ENCODE measurements at places on chromosomes 7 and 10.
A peak's percentile ranks its signal among the peaks of the same experiment; 100 is the strongest.

GRCh38 chr7:18834577-18834976 lies 282.9 kb downstream of the TWIST1 start:
- DNase-seq = no peak

- DNase-seq = no peak
Observed at GRCh38 chr7:39310699-39311098, 255.5 kb upstream of the YAE1 start.

- no peak for DNase-seq
Observed at GRCh38 chr7:4479367-4480039, 202.6 kb upstream of the FOXK1 start.

GRCh38 chr10:25483999-25484398 lies 309.2 kb downstream of the GPR158 start:
- no peak for DNase-seq

DNA sequence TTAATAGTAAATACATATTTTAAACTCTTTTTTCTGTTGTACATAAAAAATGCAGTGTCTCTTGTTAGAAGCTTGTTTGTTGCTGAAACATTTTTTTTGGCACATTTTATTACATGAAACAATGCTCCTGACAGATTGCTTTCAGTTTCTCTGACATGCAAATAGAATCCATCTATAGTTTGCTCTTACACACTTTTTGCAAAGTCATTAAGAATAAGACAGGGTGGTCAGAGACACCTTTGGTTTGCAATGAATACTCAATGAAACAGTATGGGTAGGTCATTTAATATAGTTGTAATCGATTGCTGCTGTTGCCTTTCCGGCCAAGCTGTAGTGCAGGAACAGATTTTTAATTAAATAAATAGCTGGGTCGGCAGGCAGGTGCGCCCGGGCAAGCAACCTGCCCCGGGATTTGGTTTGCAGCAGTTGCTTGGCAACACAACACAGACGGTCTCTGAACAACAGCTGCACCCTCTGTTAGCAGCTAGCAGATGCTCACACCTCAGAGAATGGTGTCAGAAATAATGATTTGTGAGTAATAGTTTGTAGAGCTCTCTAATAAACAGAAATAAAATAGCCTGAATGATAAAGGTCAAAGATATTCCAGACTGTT lies 115.7 kb upstream of the CACNA2D1 start:
- no peak for DNase-seq

- no peak for DNase-seq
Observed at GRCh38 chr10:122191936-122192541, 79.1 kb upstream of the BTBD16 start.

DNA sequence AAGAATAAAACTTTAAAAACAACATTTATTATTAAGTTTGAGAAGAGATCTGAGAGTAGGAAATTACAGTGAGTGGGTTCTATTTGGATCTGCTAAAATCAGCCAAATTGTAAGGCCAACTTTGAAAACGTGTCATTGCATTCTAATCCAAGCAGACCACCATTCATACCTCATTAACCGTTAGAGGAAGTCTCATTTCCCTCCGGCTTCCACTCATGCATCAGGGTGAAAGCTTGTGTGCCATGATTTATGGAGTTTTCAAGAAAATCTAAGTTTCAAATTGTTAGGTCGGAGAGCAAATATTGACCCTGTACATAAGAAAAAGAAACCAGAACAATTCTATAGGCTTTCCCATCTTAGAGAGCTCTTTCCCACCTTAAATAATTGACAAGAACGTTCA lies 166.6 kb upstream of the NRG3 start:
- DNase-seq = no peak

GRCh38 chr10:74502963-74503608 lies 323.3 kb upstream of the KAT6B start:
- no peak for DNase-seq

DNA sequence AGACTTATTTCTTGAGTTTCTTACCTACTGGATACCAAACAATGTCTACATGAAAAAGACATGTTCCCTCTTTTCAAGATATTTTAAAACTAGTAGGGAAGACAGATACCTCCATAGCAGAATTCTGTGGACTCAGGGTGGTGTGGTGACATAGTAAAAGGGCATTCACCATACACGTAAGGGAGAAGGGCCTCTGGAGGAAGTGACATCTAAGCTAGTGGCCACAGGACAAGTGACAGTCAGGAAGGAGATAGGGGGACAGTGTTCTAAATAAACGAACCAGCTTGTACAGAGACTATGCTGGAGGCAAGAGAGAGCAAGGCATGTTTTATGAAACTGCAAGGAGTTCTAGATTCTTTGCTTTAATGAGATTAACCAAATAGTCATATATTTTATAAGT lies 321.7 kb upstream of the LRGUK start:
- no peak for DNase-seq

DNA sequence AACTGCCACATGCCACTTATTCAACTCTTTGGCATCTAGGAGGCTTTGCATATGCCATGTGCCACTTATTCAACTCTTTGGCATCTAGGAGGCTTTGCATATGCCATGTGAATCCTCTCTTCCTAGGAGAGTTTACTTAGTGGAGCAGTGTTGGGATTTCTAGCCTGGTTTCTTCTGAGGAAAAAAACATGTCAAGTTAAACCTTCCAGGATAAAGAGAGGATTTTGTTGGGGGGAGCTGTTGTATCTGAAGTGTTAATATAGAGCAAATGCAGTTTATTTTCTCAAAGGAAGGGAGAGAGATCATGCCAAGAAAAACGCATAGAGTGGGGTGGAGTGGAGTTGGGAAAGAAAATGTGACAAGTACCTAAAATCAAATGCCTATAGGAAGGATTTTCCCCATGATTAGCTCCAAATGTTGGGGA lies 91.5 kb downstream of the MCU start:
- no peak for DNase-seq

- DNase-seq = no peak
Observed at GRCh38 chr10:26093229-26093628, 123.3 kb upstream of the GAD2 start.

- DNase-seq = no peak
Observed at GRCh38 chr10:29856295-29856694, 203.1 kb downstream of the JCAD start.

- DNase-seq = no peak
Observed at GRCh38 chr10:22219308-22219707, 1.5 kb upstream of the EBLN1 start.

- DNase-seq = no peak
Observed at GRCh38 chr7:29204491-29205272, 10.1 kb downstream of the CHN2 start.

GRCh38 chr7:137774793-137775201 lies 72.0 kb downstream of the DGKI start:
- no peak for DNase-seq

GRCh38 chr7:111510584-111511378 lies 51.5 kb downstream of the IMMP2L start:
- no peak for DNase-seq

GRCh38 chr10:56091872-56092271 lies 269.2 kb downstream of the ZWINT start:
- no peak for DNase-seq

DNA sequence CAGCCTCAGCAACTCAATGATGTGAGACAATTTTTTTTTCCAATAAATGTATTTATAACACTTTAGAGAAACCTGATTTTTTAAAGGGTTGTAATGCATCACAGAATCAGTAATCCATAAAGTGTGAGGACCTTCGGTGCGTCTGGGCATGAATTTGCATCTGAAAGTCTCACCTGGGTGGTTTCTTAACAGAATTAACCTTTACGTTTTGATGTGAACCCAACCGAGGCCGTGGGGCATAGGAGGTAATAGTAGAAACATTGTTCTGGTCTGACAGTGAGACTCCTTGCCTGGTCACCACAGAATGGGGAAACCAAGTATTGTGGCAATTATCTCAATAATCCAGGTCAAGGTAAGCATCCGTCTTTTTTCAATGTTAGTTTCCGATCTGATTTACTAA lies 114.6 kb downstream of the PRKCQ start:
- no peak for DNase-seq

GRCh38 chr10:82908096-82908495 lies 1033.1 kb downstream of the NRG3 start:
- DNase-seq = no peak

GRCh38 chr10:119359025-119359424 lies 151.7 kb downstream of the GRK5 start:
- no peak for DNase-seq

DNA sequence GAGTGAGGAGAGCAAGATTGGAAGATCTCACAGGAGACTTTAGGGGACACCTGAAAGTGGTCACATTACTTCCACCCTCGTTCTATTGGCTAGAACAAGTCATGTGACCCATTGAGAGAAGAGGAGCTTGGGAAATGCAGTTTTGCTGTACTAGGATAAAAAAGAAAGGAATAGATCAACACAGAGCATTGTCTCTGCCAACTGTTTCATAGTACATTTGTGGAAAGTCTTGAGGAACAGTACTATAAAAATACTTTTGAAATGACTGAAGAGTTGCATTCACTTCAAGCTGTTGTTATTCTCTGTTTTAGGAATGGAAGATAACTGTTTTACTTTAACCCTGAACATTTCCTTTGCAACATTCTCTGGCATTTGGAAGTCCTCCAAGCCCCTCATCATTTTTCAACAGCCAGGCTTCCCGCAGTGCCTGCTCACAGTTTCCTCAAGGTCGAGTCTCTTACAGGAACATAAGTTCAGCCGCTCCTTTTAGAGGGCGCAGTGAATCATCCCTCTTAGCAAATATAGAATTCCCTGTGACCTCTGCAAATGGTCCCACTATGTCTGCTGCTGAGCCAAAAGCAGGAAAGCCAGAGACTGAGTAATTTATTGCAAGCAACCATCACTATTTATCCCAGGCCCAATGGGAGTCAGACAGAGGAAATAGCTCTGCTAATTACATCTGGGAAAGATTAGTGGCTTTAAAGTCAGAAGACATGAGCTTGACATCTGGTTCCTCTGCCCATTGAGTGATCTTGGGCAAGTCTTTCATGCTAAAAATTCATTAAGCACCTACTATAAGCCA lies 40.7 kb downstream of the MRPL32 start:
- no peak for DNase-seq

DNA sequence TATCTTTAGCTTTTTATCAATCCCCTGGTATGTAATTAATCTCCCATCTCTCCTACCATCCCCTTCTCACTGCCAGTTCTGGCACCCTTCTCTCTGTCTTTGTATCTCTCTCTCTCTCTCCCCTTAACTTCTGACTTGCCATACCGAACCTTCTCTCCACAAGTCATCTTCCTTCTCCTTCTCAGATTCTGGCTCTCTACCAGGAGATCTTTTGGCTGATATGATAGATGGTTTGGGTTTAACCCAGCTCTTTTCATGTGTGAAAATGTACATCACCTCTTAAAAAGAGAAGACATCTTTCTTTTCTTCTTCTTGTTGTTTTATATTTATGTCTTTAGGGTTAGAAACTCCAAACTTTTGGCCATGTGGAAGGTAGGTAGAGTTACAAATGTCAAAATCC lies 196.7 kb downstream of the HGF start:
- no peak for DNase-seq

DNA sequence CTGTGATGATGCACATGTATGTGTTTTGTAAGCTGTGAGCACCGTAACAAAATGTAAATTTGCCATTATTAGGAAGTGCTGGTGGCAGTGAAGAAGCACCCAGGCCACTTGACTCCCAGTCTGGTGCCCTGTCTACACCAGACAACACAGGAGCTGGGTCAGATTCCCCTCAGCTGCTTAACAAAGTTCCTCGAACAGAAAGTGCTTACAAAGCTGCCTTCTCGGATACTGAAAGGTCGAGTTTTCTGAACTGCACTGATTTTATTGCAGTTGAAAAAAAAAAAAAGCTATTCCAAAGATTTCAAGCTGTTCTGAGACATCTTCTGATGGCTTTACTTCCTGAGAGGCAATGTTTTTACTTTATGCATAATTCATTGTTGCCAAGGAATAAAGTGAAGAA lies 71.1 kb downstream of the ATAD1 start:
- DNase-seq = no peak

DNA sequence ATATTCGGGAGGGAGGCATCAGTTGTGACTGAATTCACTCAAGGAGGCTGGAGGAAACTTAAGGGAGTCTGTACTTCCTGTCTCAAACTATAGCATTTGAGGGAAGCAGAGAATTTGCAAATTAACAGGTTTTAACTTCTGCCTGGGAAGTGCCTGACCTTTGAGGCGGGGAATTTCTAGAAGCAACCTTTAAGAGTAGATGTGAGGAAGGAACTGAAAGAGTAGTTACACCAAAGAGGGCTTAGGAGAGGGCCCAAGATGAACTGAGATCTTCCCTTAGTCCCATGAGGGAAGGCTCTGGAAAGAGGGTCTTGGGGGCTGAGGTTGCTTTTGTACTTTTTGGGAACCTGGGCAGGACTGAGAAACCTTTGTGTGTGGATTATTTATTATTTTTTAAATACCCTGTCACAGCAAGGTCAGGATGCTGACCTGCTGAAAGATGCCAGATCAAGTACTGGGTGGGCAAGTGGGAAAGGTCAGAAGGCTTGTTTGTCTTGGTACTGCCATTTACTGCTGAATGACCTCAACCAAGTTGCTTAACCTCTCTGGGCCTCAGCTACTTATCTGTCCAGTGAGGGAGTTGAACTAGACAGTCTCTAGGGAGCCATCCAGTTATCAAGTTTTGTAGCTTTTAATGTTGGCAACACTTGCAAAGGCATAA lies 2.4 kb downstream of the GPR158 start:
- no peak for DNase-seq

GRCh38 chr10:6009961-6010360 lies 32.6 kb upstream of the IL15RA start:
- DNase-seq = no peak

GRCh38 chr10:86139066-86139657 lies 227.4 kb downstream of the GRID1 start:
- no peak for DNase-seq

GRCh38 chr10:83190614-83191013 lies 948.7 kb upstream of the GHITM start:
- no peak for DNase-seq

DNA sequence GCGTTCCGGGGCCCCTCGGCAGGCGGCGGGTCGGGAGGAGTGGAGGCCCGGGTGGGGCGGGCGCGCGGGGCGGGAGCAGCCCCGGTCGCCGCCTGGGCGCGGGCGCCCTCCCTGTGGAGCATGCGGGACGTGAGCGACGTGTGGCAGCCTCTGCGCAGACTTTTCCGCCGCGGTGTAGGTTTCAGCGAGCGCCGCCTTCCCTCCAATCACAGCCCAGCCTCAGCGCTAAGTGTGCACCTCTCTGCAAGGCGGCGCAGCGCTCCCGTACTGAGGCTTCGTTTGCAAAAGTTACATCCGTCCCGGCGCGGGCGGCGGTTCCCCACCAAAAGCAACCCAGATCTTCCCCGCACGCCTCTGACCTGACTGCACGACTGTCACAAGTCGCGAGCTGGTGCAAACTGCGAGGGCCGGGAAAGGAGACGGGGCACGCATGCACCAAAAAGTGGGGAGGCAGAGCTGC lies 1.2 kb upstream of the PFKFB3 start:
- DNase-seq = peak; percentile 84

GRCh38 chr7:24714676-24715010 lies 42.6 kb downstream of the GSDME start:
- no peak for DNase-seq

Data from activated T-cell treated with anti-CD3 and anti-CD28 coated beads, Interleukin-2, amount 50 U/mL, for 1 hour (primary cell).